AG09309 (cell line): ENCODE measurements at places on chromosomes 5 and 9.

- DNase-seq, result no peak
These were observed 724 bp downstream of the PRRC2B start for GRCh38 chr9:131394464-131395156.

DNA sequence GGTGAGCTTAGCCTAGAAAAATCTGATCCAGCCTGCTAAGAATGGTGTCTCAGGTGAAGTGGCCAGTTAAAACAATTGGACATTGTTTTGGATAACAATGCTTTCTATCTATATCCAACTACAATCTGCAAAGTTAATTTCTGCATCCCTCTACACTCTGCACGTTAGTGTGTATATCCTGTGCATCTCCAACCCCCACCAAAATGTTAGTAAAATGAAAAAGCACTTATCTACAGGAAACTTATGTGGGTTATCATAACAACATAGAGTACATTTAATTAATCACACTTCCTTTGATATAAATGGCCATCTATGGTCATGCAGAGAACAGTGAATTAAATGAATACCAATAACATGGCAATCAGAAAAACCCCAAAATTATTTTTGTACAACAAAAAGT lies 158.7 kb downstream of the NFIB start:
- no peak for DNase-seq

DNA sequence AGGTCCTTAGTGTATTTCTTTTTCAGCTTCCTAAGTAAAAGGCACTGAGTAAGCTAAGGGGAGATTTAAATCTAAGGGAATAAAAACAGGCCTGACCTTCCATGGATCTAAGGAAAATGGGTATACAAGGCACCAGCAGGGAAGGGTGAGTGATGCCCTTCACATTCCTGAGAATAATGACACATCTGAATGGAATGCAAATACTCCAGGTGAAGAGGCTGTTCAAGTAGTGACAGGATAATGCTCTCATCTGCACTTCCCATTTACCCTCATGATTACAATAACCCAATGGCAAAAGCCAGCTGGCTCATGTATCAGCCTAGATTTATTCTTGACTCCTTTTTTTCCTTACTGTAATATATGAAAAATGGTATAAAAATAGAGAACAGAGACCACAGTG lies 216.2 kb upstream of the ACTBL2 start:
- DNase-seq, result no peak

DNA sequence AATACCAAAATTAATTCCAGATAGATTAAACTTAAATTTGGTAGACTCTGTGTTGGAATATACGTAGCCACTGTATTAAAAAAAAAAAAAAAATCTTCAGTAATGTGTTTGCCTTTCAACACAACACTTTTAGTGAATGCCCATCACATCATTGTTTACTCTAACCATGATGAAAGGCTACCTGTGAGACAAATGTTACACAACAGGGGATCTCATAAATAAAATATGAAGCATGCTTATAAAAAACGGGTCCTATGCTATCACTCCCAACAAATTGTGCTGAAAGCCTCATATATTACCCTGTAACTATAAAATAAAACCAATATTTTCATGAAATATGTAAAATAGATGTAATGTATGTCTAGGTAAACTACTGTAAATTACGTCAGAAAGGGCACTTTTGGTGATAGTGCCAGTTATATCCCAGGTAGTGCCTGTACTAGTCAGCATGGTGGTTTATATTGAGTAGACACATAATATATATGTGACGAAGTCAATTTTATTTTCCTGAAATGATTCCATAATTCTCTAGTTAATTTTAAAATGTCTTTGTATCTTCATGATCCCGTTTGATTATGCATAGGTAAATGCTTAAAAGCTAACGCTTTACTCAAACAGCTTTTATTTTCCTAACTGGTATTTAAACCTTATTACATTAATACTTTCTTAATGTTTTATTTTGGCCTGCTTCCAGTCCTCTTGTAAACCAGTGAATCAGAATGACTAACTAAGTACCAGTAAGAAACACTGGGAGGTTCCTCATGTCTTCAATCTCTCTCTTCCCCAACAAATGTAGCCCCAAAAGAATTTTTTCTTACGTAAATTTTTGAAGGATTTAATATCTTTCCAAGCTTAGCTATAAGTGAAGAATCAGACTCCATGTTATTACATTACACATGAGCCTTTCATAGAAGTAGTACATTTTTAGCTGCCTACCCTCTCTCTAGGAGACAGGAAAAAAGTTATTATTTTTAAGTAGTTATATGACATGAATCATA lies 420.3 kb downstream of the GABRG2 start:
- DNase-seq, result no peak

GRCh38 chr5:36944607-36945225 lies 68.1 kb downstream of the NIPBL start:
- peak; percentile 39 for DNase-seq

- no peak for DNase-seq
These were observed 157.2 kb upstream of the COX7C start for GRCh38 chr5:86460519-86460918.

DNA sequence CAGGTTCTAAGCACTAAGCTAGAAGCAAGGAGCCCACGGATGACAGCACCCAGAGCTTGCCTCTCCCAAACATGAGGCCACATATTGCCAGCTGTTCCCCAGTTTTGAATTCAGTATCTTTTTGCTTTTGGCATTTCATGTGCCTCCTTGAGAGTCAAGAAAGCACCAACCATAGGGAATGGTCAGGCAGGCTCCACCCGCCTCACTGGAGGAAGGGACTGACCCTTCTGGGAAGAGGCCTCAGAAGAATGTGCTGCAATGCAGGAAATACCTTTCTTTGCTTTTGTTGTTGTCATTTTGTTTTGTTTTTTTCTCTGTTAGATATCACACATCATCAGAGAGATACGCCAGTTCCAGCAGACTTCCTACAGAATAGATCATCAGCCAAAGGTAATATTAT lies 13.7 kb upstream of the CKMT2 start:
- no peak for DNase-seq
